Uterus (tissue), 4 donors: ENCODE measurements at places on chromosomes 11 and 22. TPM values are rescaled to one million over a fixed set of nuclear protein-coding genes. Genes with fewer than 3 reads are reported as not detected.

Gene ZNF195
- total RNA-seq, result 20.2 TPM

Gene TYR
- total RNA-seq, result not detected

Gene LYVE1
- 52.5 TPM for total RNA-seq

Gene ART1
- total RNA-seq, result not detected

Gene TCP11L1
- 25.9 TPM for total RNA-seq

Gene OR10A2
- total RNA-seq, result not detected

Gene P4HA3
- total RNA-seq, result not detected

Gene OR4A16
- not detected for total RNA-seq

Gene PKDREJ
- 0.06 TPM for total RNA-seq

Gene FOLR1
- total RNA-seq, result not detected

Gene ALKBH8
- 6.2 TPM for total RNA-seq

Gene C11orf86
- total RNA-seq, result not detected

Gene PHF5A
- total RNA-seq, result 47.4 TPM

Gene POU2AF1
- total RNA-seq, result 2.6 TPM

Gene MPPED1
- 8.4 TPM for total RNA-seq

Gene HNRNPUL2
- total RNA-seq, result 58.3 TPM

Gene BEST1
- total RNA-seq, result 11.1 TPM

Gene MS4A6E
- total RNA-seq, result not detected

Gene SLC35F2
- total RNA-seq, result 5.9 TPM

Gene FERMT3
- 7.3 TPM for total RNA-seq
